ENCODE measurements at places on chromosomes 1 and 21.

DNA sequence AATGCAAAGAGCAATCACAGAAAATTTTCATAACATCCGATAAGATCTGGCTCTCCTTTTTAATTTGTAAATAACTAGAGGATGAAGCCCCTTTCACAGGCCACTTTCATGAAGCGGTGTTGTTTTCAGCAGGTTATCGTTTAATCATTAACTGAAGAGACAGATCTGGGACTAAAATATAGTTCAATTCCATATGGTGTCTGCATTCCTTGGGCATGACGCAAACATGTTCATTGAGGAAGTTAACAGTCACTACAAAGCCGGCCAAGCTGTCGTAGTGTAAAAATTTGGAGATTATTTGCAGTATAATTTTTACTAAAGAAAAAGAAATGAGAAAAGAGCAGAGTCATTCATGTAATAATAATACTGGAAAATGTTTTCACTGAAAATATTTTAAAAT, 565.2 kb upstream of the ADAMTS5 start:
- DNase-seq, result no peak

DNA sequence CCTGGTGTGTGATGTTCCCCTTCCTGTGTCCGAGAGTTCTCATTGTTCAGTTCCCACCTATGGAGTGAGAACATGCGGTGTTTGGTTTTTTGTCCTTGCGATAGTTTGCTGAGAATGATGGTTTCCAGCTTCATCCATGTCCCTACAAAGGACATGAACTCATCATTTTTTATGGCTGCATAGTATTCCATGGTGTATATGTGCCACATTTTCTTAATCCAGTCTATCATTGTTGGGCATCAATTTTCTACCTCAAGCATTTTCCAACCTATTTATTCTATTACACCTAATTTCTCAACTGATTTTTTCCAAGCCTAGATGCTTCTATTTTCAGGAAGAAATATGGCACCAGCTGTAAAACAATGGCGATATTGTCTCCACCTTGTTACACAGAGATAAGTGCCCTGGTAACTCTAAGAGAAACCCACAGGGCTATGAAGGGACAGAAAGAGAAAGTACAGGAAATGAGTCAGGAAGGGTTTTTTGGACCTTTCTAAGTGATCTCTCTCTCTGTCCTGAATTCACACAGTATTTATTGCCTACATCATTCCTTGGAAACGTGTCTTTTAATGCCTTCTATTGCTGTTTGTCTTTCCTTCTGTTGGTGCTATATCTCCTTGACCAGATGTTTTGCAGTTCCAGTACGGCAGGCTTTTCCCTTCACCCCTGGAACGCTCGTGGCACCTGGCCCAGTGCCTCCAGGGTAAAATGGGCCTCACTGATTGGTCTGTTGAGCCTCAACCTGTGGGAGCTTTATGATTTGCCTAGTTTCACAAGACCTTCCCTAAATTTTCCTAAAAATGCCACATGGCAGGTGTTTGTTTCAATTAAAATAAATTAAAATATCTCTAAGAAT, 14.6 kb upstream of the JAK1 start:
- DNase-seq, result no peak

- no peak for DNase-seq
These were observed 84.5 kb upstream of the BCL10 start for GRCh38 chr1:85360730-85361493.

GRCh38 chr1:14930247-14930965, 223.1 kb upstream of the TMEM51 start:
- no peak for DNase-seq

DNA sequence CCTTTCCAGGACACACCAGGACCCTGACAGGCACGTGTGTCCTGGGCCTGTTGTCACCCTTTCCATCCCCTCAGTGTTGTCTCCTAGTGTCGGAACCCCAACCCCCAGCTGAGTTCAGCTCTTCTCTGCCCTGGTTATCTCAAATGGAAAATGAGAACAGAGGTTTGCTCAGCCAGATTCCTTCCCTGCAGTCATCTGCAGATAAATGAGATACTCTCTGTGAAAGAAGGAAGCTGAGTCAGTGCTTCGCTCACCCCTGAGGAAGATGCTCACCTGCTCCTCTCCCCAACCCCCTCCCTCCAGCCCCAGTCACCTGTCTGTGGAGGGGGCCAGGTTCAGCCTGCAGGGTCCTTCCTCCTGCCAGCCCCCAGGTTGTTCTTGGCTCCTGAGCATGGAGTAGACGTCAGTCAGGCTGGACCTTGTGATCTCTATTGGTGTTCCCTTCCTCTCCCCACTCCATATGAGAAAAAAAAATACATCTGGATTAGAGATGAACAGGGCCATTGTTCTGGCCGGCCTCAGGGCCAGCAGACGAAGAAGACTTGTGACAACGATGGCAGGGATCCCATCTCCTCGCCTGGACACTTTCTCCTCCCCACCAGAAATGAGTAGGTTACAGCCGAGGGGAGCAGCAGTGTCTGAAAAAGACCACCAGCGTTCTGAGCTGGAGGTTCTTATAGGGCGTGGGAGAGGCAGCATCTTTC, 20.9 kb downstream of the PHGDH start:
- DNase-seq, result no peak

GRCh38 chr1:154802336-154802969, 67.6 kb downstream of the KCNN3 start:
- no peak for DNase-seq

GRCh38 chr1:61081144-61081685, 1.1 kb upstream of the NFIA start:
- DNase-seq, result no peak

DNA sequence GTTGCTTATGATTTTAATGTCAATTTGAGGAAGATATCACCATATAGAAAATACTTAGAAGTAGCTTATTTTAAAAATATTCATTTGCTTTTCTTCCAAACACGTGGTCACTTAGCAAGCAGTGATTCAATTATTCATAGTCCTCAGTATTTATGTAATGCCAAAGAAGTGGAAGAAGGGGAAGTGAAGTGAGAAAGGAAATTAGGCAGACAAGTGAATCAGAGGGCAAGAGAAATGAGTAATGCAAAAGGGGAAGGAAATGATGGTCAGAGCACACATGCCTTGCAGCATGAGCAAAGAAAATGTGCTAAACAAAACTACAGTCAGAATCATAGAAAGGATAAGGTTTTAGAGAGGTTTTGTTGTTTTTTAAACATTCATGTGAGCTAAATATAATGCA, 31.8 kb downstream of the SDCCAG8 start:
- peak; percentile 17 for DNase-seq

DNA sequence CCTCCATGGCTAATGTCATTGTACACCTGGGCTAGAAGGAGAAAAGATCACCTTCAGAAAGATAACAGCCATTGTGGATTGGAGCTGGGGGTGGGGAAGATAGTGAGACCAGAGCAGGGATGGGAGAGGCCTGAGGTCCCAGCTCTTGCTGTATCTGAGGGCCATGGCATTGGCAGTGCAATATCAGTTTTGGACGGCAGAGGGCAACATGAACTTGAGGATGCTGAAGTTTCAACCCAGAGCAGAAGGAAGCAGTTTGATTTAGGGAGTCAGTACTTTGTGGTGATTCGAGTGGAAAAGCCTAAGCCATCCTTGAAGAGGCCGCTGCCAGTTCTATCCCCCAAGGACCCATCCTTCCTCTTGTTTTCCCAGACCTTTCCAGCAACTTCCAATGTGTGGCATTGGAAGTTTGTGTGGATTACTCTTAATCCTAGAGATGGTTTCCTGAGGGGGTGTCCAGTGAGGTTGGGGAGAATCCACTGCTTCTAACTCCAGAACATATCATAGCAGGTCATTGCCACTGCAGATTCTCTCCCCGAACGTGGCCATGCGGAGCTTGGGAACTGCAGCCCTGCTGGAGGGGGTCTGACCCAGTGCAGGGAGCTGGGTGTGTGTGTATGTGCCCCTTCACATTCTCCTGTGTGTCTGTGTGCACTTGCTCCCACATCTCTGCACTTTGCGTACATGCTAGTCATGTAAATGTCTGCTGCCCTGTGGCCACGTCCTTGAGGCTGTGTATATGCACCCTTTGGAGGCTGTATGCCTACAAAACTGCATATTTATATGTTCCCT, 24.1 kb downstream of the SLC26A9 start:
- peak; percentile 63 for DNase-seq

DNA sequence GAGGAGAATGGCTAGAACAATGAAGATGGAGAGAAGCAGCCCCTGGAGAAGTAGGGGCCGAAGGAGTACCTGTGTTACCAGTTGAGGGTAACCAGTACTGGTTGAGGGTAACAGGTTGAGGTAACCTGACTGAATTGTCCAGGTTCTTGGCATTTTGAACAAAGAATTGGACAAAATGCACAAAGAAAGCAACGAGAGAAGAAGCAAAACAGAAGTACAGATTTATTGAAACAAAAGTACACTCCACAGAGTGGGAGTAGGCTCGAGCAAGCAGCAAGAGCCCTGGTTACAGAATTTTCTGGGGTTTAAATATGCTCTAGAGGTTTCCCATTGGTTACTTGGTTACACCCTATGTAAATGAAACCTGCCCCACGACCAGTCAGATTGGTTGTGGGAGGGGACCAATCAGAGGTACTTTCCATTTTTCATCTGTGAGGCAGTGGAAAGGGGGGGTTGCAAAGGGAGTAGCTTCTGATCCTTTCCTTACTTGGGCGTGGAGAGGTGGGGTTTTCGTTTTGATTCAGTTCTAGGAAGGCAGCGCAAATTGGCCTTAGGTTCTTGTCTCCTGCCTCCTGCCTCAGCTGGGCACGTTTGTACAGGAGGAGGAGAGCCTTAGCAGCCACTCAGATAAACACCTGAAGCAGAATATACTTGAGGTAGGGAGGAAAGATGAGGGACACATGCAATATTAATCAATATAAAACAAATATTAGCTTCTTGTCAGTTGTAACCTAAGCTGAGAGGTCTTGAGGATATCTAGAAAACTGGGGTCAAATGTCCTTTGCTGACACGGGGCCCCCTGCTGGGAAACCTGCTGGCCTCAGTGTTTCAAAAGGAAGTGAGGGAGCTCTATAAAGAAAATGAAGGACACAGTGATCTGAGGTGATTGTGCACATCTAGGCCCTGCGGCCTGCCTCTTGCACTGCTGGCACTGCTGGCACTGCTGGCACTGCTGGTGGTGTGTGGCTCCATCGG, 14.3 kb upstream of the LSM10 start:
- DNase-seq, result peak; percentile 61

DNA sequence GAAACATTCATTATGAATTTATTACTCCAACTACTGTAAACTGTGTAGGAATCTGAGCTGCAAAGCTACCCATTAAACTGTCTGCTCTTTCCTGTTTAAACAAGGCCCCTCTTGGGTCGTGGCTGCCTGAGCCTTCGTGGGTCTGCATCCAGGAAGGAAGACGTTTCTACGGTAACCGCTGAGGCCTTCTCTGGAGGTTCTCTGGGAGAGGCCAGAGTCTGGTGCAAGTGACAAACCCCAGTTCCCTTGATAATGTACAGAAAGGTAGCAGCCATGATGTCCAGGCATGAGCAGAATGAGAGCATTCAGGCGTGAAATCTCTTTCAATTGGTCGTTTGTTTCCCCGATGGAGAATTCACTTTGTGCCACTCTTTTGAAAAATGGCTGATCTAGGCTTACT, 350.2 kb downstream of the PLPP3 start:
- DNase-seq, result no peak

- DNase-seq, result no peak
These were observed 48.1 kb upstream of the CD46 start for GRCh38 chr1:207703712-207704111.

DNA sequence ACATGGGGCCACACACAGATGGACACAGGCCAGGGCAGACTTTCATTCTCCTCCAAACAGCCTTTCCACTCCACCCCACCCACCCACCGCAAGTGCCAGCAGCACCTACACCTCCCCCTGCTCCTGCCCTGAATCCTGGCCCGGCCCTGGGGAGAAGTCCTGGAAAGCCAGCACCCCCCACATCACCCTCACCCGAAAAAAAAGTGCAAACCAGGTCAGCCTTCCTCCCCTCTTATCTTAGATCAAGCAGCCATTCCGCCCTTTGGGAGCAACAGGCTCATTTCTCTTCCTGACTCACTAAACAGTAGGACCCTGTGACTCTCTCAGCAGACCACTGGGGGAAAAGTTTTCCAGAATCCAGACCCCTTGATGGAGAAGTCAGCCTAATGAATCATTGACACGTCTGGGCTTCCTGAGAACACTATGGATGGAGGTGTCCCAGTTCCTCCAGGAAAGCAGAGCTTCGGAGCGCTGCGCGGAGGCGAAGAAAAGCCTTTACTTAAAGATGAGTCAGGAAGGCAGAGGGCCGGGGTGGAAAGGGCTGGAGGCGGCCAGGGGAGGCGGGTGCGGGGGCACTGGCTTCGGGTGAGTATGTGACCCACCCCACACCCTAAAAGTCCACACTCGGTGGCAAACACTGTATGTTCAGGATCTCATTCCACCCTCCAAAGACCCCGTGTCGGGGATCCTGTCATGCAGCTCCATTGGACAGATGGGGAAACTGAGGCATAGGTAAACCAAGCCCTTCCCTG, 588.7 kb downstream of the MATN1 start:
- DNase-seq, result no peak

DNA sequence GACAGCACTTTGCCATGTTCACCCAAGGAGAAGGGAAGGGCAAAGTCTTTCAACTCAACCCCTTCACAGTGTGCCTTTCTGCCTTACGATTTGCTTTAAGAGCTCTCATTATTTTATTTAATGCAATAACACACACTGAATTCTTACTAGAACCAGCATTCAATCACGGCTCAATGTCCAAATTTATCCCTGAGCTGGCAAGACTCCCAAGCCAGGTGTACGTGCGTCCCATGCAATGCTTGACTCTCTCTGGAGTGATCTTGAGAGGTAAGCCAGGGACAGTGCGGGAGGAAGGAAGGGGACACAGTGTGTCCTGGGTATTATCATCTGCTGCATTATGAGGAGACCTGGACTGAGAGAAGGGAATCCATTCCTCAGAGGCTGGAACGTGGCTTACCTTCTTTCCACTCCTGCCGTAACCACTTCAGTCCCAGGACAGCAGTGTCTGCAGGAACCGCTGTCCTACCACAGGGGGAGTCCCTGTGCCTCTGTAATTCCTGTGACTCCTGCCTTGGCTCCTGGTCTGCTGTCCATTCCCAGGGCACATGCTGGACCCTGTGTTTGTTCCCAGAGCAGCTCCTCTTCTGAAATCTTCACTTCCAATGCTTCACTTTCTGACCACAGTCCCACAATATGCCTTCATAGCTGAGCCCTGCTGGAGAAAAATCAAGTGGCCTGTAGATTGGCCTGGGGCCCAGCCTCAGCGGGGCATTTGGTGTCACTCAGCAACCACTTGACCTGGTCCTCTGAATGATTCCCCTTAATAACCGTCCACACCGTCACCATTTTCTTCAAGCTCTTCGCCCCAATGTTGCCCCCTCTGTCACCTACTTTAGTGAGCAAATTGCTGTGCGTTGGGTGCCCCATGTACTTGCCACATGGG, 28.6 kb upstream of the STUM start:
- DNase-seq, result no peak

- DNase-seq, result no peak
These were observed 147.7 kb downstream of the NTPCR start for GRCh38 chr1:233097959-233098580.

DNA sequence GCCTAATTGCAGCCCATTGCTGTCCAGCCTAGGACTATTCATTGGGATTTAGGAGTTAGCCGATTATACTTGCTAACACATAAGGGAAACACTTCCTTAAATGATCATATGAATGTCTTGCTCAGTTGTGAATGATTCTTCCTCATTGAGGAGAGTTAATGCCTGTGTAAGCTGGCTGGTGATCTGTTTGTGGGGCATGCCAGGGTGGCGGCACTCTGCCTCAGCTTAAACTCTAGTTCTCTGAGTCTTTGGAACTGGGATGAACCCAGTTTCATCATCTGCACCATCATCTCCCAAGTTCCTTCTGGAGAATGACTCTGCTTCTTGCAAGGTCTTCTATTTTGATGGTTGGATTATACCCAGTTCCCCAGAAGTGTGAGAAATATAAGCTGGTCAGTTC, 23.9 kb upstream of the SLAMF6 start:
- no peak for DNase-seq
